ENCODE measurements at places on chromosomes 12 and 14.

GRCh38 chr14:100644383-100644782, 57.2 kb upstream of the BEGAIN start:
- no peak for DNase-seq

GRCh38 chr12:25384038-25384892, 133.5 kb upstream of the KRAS start:
- no peak for DNase-seq

GRCh38 chr14:60003991-60004390, 84.0 kb downstream of the LRRC9 start:
- DNase-seq = no peak

GRCh38 chr12:44441155-44441554, 435.0 kb downstream of the NELL2 start:
- DNase-seq = no peak

GRCh38 chr14:28612414-28612813, 154.2 kb upstream of the FOXG1 start:
- DNase-seq = no peak

- no peak for DNase-seq
Observed at GRCh38 chr14:56694609-56695008, 115.0 kb downstream of the TMEM260 start.

All from germinal center (tissue), 1 donor.